ENCODE measurements at places on chromosomes 5 and 9.

DNA sequence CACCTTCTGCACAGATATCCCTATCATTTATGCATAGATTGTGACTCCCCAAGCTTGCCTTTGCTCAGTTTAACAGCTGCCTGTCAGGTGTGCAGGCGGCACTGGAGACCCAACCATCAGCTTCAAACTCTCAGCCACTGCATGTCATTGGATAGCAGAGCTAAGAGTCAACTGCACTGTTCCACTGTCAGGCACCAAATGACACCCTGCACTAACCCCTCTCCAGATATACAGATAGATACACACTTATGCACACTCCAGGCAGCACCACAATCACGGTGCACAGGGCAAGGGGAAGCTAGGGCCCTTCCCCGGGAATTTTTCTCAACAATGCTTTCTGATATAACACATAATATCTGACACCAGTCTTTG is 142.3 kb downstream of the BNC2 start:
- DNase-seq: no peak

DNA sequence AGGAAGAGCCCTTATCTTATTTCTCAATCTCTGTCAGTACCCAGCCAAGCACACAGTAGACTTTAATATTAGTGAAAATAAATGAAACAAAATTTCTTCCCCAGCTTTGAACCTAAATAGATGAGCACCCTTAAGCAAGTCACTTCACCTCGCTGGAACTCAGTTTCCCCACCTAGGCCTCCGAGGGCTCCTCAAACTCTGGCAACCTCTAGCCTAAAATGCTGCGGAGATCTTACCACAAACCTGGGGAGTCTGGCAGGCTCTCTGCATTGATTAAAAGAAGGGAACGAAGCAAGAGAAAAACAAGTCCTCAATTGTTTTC is 326 bp downstream of the RIGI start:
- DNase-seq: no peak

- DNase-seq: no peak
Measured at GRCh38 chr5:74974451-74975091, 77.8 kb downstream of the GCNT4 start.

DNA sequence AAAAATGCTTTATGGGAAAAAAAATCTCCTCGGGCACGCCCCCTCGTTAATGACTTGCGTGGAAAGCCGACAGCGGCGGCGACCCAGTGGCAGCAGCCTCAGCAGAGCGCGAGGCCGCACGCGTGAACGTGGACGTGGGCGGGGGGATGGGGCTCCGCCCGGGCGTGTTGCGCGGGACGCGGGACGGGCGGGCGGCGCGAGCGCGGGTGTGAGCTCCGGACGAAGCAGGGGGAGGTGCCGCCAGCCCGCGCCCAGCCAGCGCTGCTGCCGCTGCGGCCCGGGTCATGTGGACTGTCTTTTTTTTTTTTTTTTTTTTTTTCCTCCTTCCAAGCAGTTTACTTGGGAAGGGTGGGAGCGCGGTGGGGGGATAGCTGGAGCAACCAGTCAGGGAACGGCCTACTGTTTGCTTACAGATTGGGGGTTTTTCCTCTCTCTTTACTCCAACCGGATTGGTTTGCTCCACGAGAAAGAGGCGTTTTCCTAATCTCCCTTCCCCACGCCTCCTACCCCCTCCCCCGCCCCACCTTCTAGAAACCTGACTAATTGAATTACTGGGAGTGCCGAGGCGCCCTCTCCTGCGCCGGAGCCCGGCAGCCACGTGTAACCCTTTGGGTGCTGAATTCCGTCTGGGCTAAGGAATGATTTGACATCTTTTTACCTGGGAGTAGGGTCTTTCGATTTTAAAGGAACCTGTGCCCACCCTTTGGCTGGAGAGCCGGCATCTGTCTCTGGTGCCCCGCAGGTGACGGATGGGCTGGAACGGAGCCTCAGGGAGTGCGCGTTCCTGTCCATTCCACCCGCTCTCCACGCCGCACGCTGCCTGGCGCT is 1.7 kb upstream of the EFNA5 start:
- peak; percentile 68 for DNase-seq

DNA sequence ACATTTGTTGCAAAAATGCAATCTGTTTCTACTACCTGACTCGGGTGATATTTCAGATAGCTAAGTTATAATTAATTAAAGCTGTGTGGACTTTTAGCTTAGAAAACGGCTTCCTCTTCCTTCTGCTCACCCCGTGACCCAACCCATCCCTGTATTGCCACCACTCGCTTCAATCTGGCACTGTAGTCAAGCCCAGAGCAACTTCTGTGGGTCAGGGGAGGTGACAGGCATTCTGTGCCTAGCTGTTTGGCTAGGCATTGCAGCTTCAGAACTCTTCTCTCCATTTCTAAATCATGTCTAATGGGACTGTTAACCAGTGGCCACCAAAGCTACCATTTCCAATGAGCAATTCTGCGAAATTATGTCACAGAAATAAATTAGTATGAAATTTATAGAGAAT is 179.7 kb upstream of the TLX3 start:
- no peak for DNase-seq

DNA sequence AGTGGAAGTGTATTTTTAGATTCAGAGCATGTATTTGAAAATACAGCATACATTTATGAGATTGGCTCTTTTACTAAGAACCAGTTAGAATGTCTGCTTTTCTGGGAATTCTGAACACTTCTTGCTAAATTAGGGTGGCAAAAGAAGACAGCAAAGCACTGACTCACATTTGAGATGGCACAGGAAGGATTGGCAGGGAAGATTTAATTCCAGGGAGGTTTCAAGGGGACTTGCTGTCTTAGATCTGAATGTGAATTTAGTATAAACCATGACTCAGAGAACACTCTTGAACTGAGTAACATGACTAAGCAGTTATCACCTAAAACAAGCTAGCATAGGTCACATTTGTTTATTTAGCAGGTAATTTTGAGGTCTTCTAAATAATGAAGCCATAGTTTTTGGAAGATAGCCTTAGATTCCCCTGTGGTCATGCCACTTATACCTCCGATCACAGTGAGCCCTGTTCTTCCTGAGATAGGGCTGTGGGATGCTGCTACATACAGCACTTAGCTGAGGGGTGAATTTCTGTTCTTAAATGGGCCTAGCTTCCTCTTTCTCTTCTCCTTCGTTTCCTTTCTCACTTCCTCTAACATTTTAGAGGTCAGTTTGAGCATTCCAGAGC is 173.8 kb downstream of the PCSK1 start:
- DNase-seq: no peak

DNA sequence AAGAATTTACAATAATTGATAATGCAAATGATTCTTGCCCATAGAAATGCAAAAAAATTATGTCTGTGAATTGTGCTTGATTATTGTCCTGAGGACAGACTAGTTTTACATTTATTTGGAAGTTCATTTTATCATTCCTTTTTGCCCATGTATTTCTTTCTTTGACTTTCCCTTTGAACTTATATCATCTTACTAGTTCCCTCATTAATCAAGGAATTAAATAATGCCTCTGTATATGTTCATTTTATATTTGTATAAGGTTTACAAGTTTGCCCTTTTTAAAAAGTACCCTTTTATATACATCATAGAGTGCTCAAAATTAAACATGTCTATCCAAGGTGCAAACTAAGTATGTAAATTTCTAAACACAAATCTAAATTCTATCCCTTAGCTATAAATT is 501.6 kb downstream of the NTRK2 start:
- DNase-seq: no peak

GRCh38 chr5:63963080-63963735 is 963 bp upstream of the HTR1A start:
- DNase-seq: peak; percentile 51

GRCh38 chr9:129888293-129889121 is 53.2 kb downstream of the USP20 start:
- DNase-seq: no peak

DNA sequence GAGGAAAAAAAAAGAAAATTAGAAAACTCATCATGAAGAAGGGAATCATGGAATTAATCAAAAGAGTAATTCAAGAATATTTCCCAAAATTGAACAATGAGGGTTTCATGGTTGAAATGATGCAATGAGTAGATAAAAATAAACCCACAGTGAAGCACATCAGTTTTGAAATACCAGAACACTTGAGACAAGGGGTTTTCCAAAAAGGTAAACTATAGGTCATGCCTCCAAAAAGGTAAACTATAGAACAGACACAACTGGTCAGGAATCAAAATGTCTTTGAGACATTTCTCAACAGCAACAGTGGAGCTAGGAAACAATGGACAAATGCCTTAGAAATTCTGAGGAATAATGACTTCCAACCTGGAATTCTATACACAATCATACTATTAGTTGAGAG is 60.2 kb upstream of the PCSK5 start:
- DNase-seq: no peak

GRCh38 chr5:39195198-39195826 is 24.1 kb downstream of the FYB1 start:
- no peak for DNase-seq

DNA sequence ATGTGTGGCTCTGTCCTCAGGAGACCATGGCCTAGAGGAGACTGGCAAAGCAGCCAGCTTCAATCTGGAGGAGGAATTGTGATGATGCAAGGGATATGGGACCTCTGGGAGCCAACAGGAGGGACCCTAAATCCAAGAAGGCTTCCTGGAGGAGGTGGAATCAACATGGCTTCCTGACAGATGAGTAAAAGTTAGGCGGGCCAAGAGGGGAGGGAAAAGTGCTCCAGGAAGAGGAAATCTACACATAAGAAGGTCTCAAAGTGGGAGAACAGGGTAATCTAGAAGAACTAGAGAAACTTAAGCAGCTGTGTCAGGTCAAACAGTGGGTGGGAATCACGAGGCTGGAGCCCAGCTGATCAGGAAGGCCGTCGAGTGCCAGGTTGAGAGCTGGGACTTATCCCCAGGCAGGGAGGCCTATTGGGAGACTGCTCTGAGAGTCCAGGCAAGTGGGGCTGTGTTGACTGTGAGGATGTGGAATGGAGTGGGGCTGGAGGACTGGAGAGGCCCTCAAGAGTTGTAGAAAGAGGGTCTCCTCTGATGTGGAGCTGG is 119.1 kb downstream of the C9orf50 start:
- no peak for DNase-seq

DNA sequence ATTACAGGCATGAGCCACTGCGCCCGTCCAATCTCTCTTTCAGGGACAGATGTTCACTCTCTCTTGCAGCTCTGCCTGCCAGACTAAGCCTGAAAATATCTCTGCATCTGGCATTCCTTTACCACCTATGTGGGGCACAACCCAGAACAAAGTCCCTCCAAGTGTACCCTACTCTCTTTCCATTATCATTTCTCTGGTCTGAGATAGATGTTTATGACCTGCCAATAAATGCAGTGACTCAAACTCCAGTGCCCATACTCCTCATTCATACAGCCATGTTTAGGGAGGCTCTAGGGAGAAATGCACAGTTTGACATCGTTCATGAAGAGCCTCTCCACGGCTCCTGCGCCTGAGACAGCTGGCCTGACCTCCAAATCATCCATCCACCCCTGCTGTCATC is at the start of gene BTNL3:
Gene BTNL3, plus strand, starts transcription at position 255 of the 400 bp plus-strand sequence. CDS start 183 bp downstream, outside the sequence.
- DNase-seq: no peak

DNA sequence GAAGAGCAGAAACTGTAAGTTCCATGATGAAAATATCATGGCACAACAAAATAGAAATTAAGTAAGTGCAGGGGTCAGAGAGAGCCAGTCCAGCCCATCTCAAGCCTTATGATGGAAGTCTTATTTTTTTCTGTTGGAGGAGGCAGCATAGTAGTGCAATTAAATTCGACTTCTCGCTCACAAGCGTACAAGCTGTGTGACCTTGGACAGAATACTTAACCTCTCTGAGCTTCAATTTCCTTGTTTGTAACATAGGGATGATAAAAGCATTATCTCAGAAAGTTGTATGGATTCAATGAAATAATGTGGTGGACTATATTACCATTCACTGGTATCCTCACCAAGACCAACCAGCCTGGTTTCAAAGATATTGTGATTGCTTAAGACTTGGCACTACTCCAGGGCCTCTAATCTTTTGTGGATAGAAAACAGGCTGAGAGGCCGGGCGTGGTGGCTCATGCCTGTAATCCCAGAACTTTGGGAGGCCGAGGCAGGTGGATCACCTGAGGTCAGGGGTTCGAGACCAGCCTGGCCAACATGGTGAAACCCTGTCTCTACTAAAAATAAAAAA is 26.8 kb upstream of the MVB12B start:
- no peak for DNase-seq

DNA sequence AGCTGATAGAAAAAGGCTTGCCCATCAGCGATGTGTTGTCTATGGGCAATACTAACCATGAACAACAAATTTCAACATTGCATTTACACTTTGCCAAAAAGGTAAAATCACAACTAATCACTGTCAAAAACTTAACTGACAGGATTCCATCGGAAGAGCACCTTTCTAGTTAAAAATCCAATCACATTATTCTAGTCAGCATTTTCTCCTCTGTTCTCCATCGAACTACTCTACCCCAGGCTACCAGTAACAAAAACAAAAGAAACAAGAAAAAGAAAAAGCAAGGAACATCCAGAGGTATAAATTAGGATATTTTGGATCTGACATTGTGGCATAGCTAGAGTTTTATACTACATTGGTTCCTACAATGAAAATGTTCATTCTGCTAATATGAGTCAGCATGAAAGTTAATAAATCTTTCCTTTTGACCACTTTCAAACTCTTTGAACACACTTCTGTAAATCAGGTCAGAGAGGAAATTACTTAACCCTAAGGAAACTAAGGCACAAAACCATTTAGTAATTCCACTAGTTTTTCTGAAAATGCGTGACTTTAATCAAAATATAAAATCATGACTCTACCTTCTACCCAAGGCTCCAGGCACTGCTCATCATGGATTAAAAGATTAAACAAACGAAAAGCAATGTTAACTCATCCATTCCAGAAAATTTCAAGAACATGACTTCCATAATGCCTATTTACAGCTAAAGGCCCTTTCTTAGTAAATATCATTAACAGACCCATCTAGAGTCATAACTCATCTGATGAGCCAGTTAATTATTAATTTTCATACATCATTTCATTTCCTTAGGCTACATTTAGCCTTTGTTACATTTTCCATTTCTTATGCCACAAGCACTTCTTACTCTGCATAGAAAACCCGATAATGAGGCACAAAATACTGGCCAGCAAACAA is 10.2 kb downstream of the GLIS3 start:
- DNase-seq: no peak

DNA sequence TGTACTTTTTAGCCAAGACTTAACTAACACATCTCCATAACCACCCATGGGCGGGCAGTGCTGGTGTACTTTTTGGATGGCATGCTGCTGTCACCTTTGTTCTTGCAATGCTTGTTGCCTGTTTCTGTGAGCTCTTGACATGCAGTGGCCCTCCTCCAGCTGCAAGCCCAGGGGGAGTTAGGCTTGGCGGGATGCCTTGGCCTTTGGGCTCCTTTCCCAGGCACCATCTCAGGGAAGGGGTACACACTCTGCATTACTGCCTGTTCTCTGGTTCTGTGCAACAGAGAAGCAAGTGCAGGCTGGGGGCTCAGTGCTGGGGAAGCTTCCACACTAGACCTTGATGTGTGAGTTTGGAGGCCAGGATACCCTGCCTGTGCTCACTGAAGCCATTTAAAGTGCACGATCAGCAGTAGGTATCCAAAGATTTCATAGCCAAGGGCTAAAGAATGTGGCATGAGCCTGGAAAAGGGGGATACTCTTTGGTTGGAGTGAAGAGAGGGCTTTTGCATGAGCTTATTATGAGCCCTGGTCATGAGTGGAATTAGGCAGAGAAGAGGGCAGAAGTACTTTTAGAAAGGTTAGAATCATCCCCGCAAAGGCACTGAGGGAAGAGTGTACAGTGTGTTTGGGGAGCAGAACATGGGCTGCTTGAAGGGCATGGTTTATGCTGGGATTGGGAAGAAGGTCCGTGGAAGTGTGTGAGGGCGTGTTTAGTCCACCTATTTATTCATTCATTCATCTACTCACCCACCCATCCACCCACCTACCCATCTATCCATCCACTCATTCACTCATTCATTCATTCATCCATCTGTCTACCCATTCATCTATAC is 22.5 kb downstream of the PSAT1 start:
- no peak for DNase-seq

All from NCI-H187 (cell line).